ENCODE measurements at places on chromosomes 3 and 15.

DNA sequence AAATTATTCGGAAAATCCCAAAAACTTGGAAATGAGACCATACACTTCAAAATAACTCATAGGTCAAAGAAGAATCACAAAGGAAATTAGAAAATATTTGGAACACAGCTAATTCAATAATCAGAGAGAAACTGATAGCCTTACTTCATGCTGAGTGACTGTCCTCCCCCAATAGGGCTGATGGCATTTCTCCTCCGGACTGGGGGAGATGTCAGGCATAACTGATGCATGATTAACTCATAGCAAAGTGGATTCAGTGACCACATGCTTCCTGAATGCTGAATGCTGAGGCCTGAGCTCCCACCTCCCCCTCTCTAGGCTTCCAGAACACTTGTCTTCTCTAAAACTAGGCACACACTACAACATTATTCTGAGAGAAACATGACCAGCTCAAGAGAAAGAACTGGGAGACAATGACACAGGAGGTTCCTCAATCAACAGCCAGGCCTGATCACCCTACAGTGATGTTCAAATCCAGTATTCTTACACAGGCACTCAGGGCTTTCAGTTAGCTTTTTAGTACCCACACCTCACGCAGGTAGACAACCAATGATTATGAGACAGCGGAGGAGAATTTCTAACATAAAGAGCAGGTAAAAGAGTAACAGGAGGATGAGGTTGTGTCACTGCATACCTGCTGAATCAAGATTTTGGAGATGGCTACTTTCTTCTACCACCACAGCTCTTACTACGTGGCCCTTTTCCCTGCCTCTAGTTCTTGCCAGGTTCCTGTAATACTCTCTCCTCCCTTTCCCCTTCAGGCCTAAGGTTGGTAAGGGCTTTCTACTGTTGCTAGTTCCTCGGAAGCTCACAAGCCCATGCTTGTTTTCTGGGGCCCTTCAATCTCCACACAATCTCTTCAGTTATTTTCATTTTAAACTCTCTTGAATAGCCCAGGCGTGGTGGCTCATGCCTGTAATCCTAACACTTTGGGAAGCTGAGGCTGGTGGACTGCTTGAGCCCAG lies 96.1 kb downstream of the FMN1 start:
- peak; percentile 95 for DNase-seq

DNA sequence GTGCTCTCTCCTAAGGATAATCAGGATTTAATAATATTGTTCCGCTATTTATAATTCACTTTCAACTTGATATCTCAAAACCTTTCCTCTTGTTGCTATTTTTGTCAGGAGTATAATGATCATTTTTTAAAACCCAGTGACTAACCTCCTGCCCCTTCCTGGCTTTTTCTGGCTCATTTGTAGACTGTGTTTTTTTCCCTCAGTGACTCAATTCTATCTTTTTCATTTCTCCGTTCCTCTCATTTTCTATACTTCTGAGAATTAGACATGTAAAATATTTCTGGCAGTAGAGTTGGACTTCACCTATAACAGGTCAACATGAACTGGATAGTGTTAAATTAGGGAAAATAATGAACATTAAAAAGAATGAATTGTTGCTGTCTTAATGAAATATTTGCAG lies 490.7 kb downstream of the EDEM1 start:
- DNase-seq, result no peak

DNA sequence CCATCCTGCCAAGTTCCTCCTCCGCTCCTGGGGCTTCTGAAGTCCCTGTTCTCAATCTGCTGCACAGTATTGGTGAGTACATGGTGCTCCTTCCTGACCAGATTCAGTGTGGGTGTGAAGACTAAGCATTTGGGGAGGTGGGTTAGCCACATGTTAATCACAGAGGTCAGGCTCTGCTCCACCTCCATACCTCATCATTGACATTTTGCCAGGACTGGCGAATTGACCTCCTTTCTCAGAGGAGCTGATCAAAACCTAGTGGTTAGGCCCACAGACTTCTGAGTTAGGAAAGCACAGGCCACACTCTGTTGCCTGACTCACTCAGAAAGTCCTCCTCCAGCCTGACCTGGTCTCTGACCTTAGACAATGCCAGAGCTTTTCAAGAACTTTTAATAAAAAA lies 8.4 kb upstream of the RPS17 start:
- DNase-seq, result no peak

DNA sequence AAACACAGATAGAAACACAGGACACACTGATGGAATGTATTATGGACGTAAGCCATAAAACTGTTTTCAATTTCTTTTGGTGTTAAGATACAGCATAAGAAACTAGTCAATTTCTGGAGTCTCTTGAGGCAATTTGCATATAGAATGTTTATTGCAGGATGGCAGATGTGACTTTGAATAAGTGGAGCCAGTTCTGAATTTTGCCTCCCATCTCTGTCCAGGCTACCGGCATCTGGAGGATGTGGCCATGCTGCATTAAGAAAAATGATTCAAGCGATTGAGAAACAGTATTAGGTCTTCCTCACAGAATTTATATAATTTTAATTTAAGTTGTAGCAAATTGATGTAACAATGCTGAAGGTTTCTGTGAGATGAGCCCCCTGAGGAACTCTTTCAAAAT lies 81.5 kb downstream of the CHST2 start:
- no peak for DNase-seq

GRCh38 chr15:36545467-36545992 lies 33.9 kb upstream of the CDIN1 start:
- DNase-seq, result no peak

DNA sequence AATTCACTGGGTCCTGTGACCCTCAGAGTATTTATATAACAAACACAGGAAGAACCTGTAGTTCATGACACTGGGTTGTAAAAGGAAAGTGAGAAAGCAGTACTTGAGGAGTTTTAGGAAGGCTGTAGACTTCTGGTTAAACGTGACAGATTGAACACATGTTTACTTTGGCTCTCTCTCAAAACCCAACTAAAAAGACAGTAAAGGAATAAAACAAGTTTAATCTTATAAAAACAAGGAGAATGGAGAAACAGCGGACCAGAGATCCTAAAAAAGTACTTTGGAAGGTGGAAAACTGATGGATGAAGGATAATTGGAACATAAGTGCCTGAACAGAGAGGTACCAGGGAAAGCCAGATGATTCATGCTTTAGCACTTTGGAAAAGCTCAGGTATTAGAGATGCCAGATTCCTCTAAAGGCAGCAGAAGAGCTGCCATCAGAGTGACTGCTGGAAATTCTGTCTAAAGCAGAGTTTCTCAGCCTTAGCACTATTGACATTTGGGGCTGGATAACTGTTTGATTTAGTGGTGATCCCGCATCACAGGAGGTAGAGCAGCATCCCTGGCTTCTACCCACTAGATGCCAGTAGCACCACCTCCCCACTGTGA lies 182.9 kb upstream of the RORA start:
- no peak for DNase-seq
